ENCODE measurements at places on chromosomes 11 and 22.
A peak's percentile ranks its signal among the peaks of the same experiment; 100 is the strongest.

DNA sequence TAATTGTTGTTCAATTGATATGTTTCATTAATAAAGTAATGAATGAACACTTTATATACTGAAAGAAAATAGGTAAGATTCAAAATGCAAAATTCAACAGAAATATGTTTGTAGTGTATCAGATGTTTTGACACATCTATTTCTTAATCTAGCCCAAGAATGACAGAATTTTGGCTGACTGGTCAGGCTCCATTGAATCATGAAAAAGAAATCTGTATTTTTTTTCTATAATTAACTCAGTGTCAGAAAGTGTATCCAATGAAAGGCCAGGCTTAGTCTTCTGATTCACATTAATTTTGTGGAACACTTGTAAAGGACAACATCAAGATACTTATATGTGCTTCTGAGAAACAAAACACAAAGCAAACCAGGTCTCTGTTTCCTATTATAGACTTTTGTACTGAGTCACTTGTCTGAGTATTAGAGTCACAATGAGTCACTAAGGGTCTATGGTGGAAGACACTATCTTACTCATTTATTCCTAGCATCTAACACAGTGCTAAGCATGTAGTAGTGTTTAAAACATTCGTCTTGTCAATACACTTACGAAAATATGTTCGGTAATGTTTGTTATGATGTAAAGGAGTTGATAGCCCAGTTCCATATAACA, 297.7 kb upstream of the CCDC90B start:
- DNase-seq = no peak

GRCh38 chr11:75241906-75242644, 1.5 kb downstream of the TPBGL start:
- no peak for DNase-seq

DNA sequence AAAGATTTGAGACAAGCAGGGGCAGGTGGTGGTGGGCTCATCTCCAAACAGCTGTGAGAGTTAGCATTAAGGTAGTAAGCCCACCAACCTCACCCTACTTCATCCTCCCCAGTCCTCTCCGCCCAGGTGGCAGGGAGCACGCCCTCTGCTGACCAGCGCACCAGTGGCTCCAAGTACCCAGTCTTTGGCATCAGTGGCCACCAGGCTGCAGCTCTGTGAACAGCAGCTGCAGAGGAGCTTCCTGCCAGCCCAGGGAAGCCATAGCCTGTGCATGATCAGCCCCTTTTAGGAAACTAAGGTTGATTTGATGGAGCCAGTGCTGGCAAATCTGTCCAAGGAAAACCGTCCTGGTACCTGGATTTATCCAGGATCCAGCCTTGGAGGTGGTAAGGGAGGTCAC, 21.7 kb downstream of the CAVIN3 start:
- no peak for DNase-seq

- no peak for DNase-seq
Observed at GRCh38 chr11:87173185-87174039, 135.7 kb downstream of the TMEM135 start.

DNA sequence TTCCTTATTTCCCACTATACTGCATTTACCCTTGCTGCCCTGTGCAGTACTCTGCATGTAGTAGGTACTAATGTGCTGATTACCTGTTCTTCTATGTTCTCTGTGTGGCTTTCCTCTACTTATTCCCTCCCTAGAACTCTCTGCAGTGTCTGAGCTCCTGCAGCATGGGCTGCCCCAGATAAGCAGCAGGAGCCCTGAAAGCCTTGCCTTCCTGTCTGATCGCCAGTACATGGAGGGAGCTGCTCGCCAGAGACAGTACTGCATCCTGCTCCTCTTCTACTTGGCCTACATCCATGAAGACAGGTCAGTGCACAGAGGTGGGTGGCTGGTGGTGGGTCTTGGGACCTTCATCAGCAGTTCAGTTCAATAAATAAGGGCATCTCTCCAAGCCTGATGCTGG, 42.2 kb upstream of the CCDC134 start:
- no peak for DNase-seq

GRCh38 chr11:42890773-42891172, 421.0 kb upstream of the API5 start:
- DNase-seq = no peak

DNA sequence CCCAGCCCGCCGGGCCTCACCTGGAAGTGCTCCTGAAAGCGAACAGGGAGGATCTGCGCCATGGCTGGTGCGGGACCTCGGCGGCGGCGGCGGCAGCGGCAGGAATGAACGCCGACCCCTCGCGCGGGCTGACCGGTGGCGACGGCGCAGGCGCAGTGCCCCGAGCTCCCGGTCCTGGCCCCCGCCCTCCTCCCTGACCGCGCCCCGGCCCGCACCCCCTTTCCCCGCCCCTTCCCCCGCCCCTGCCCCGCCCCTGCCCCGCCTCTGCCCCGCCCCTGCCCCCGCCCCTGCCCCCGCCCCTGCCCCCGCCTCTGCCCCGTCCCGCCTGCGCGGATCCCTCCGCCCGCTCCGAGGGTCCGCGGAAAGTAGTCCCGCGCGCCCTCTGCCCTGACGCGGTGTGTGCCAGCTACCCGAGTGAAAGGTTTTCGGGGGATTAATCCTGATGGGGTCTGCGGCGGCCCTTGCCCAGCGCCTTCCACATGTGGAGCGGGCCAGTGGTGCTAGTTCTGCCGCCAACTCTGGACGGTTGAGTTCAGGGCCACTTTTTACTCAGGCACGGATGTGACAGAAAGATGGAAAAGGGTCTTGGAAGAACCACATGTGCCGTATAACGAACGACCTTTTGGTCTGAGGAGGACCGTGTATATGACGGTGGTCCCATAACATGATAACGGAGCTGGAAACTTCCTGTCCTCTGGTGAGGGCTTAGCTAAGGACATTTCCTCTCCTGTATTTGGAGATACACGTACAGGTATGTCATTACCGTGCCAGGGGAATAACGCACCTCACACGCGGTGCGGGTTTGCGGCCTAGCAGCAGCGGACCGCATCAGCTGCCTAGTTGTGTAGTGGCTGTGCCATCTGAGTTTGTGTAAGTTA, at the start of gene CLTCL1:
Gene CLTCL1 (minus strand): TSS at position 140 of the 878 bp plus-strand sequence. CDS start 78 bp downstream, at position 62.
- peak; percentile 70 for DNase-seq

- no peak for DNase-seq
Observed at GRCh38 chr11:30510750-30511149, 75.4 kb downstream of the MPPED2 start.

GRCh38 chr11:78100261-78100660, 20.6 kb upstream of the NDUFC2 start:
- no peak for DNase-seq

DNA sequence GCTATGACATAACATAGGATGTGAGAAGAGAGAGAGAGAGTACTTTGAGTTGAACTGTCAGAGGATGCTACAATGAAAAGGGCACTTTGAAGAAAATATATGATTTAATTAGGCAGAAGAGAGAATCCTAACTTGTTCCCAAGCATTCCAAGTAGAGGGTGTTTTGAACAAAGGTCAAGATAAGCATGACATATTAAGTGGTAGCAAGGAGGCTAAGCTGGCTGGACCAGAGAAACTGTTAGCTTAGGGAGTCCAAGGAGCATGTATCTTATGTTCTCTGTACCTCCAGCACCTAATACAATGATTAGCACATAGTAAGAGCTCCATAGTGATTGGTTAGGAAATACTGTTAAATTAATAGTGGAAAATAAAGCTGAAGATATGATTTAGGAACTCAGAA, 479.6 kb downstream of the TMEM135 start:
- DNase-seq = no peak

- DNase-seq = peak; percentile 39
Observed at GRCh38 chr11:122843281-122844141, 5.2 kb downstream of the CRTAM start.

DNA sequence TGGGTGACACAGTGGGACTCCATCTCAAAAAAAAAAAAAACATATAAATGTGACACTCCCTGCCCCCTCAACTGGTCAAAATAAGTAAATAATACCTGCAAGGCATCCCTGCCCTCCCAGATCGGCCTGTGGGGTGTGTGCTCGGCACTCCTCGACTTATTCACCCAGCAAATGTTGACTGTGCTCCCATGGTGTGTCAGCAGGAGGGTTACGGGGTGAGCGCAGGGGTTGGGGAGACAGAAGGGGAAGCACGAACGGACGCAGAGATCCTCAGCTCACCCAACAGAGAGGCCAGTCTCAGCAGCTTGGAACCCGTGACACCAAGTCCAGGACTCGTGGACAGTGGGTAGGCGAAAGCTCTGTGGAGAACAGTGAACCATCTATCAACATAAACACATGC, 1.6 kb upstream of the ADM2 start:
- DNase-seq = no peak

DNA sequence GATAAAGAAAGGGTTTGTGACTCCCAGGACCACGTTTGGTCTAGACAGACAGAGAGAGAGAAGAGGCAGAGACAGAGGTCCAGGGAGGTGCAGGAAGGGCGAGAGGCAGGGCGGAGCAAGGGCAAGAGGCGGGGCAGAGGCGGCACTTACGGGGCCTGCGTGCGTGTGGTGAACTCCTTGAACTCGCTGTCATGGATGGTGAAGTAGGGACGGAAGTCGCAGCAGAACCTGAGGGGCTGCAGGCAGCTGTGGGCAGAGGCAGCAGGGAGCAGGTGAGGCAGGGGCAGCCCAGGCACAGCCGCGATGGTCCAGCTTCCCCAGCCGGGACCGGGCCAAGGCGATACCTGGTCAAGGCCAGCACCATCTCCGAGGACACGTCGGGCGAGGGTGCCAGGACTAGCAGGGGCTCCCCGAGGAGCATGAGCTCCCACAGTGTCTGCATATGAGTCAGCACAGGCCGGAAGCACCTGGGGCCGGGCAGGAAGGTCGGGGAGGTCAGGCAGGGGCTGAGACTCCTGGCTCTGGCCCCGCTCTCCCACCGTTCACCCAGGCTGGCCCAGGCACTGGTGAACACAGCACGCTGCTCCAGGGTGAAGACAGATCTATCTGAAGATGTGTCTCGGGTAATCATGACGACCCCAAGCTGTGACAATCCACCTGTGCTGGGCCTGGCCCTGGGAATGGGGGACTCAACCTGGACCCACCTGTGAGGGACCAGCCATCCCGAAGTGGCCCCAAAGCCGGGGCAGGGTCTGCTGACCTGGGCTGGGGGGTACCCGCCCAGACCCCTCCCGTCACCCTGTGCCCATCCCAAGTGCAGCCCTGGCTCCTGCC, 7.2 kb upstream of the PLXNB2 start:
- DNase-seq = peak; percentile 78

GRCh38 chr11:10041748-10042446, 252.1 kb downstream of the SBF2 start:
- no peak for DNase-seq

DNA sequence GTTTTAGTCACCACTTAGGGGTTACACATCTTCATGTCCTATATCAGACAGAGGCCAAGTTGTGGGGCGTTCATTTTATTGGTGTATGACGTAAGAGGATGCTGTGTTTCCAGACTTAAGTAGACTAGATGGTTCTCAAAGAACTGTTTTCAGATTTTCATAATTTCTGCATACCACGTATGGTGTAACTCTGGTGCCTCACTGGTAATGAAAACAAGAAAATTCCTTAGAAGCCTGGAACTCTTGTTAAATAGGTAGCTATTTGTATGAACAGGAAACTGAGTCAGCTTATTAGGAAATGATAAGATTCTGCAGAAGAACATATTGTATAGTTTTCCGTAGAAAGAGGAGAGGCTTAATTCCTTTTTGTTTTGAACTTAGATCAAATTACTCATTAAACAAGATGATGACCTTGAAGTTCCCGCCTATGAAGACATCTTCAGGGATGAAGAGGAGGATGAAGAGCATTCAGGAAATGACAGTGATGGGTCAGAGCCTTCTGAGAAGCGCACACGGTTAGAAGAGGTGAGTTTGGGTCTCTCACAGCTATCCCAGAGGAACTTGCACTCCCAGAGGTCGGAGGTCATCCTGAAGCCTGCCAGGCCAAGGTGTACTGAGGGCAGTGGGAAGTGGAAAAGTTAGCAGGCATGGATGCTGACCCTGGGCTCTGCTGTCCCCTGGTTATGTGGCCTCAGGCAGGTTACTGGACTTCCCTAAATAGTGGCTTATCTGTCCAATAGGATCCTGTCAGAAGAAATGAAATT, 3.9 kb downstream of the CDC45 start:
- no peak for DNase-seq

DNA sequence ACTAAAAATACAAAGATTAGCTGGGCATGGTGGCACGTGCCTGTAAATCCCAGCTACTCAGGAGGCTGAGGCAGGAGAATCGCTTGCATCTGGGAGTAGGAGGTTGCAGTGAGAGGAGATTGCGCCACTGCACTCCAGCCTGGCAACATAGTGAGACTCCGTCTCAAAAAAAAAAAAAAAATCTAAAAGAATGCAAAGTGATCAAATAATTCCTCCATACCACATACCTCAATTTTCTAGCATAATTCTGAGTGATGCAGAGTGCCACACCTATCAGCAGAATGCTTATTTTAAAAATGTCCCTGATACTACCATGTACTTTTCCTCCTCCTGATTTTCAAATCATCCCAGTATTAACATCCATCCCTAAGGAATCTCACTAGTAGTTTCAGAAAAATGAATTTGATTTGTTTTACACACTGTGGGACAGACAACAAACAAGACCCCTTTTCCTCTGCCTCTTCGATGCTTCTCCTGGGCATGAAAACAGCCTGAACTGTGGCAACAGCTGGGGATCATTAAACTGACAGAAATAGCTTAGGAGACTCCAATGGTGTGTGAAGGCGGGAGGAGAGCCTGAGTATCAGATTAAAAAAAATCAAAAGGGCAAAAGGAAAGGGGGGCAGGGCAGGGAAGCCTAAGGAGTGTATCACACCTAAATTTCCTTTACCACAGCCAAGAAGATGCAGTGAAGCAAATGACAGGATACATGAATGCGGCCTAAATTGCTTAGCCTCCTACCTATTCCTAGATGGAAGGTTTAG, 114.7 kb downstream of the SGSM3 start:
- no peak for DNase-seq

DNA sequence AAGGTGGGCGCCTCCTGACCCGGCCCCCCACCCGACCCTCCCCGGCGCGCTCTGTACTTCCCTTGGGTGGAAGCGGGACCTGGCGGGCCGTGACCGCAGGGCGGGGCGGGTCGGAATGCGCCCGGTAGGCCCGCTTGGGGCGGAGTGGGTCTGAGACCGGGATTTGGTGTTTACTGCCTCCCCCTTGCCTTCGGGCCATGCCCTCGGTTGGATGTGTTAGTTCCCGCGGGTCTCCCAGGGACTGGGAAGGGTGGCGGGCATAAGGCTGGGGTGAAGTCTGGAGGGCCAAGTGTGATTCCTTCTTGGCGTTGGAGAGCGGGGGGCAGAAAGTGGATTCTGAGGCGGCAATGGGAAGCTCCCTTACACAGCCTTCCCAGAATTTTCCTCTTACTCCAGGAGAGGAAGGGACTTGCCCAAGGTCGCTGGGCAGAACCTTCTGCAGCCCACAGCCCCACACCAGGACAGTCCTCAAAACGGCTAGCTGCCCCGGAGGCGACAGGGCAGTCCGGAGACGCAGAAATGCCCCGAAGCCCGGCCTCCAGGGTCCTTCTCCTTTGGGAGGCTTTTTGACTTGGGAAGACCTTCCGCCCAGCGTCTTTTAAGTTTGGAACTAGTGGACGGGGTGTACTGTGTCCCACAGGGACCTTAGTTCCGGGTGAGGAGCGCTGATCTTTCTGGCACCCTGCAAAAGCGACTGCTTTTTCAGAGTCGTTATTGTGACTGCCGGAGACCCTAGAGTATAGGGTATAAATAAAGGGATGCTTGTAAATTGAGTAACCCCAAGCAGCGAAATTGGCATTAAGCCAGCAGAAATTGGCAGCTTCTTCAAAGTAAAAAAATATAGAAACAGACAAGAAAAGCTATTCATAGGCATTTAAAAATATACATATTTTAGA, 647 bp downstream of the SWAP70 start:
- DNase-seq = no peak
